Activated CD4-positive, alpha-beta memory T cell treated with anti-CD3 and anti-CD28 coated beads, Interleukin-2, amount 10 ng/mL, durations not matched to agents 7 days and 5 days (primary cell): ENCODE measurements at places on chromosomes 4 and X. TPM values are rescaled to one million over a fixed set of nuclear protein-coding genes. Genes with fewer than 3 reads are reported as not detected.

GRCh38 chrX:13081395-13082205 lies 37.2 kb upstream of the FAM9C start:
- DNase-seq, result no peak
- H3K4me1 ChIP-seq, result peaks cover 84% of the 10 kb centered on the region
- H3K27me3 ChIP-seq, result no peaks in the 10 kb centered on the region

DNA sequence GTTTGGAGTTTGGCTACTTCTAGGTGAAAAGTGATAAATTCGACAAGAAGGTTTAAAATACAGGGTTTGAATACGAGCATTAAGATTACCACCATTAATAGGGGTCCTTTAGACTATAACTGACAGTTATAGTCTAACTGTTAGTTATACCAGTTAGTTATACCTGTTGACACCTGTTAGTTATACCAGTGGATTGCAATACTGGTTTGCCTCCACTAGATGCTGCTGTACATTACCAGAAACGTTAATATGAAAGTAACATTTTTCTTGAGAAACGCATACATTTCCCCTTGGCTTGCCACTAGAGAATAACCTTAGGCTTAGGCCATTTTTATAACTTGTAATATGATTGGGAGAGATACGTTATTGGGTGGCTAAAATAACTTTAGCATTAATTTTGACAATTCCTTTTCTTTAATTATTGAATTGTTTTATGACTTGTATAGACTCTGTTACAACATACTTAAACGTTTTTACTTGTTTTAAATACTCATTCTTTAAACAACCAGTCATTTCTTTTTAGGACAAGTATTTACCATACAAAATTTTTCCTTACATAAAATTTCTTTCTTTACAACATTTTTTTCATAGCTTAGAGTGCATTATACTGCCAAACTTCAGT lies 911.2 kb downstream of the FSTL5 start:
- no peaks in the 10 kb centered on the region for H3K27me3 ChIP-seq
- H3K36me3 ChIP-seq, result no peaks in the 10 kb centered on the region
- H3K4me1 ChIP-seq, result no peaks in the 10 kb centered on the region
- H3K4me3 ChIP-seq, result no peak overlapping the region
- H3K27ac ChIP-seq, result no peak overlapping the region
- no peak for DNase-seq

DNA sequence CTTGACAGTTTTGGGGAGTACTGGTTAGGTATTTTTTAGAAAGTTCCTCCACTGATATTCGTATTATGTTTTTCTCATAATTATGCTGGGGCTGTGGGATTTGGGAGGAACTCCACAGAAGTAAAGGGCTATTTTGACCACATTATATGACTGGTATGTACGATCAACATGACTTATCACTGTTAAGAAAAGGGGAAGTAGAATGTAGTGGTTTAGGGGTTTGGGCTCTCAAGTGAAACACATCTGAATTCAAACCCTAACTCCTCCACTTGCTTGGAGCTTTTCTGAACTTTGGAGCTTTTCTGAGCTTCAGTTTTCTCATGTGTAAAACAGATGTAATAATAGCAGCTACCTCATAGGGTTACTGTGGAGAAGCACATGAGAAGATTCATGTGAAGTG lies 96.4 kb upstream of the C1GALT1C1 start:
- no peaks in the 10 kb centered on the region for H3K27me3 ChIP-seq
- no peaks in the 10 kb centered on the region for H3K4me1 ChIP-seq
- DNase-seq, result no peak
- no peaks in the 10 kb centered on the region for H3K36me3 ChIP-seq
- no peak overlapping the region for H3K27ac ChIP-seq

GLOD5 gene
- not detected for total RNA-seq

GRCh38 chr4:189502841-189503435 lies 437.7 kb upstream of the FRG1 start:
- no peak overlapping the region for H3K27ac ChIP-seq
- DNase-seq, result no peak
- no peaks in the 10 kb centered on the region for H3K36me3 ChIP-seq
- no peaks in the 10 kb centered on the region for H3K27me3 ChIP-seq
- no peak overlapping the region for H3K4me3 ChIP-seq
- H3K4me1 ChIP-seq, result no peaks in the 10 kb centered on the region

GRCh38 chrX:79167462-79167861 lies 23.0 kb downstream of the GPR174 start:
- H3K4me1 ChIP-seq, result peaks cover 90% of the 10 kb centered on the region
- H3K27me3 ChIP-seq, result no peaks in the 10 kb centered on the region
- H3K36me3 ChIP-seq, result peaks cover 48% of the 10 kb centered on the region
- H3K4me3 ChIP-seq, result peak overlapping the region; percentile 57
- DNase-seq, result no peak
- peak overlapping the region; percentile 77 for H3K27ac ChIP-seq

- H3K4me3 ChIP-seq, result no peak overlapping the region
- H3K36me3 ChIP-seq, result no peaks in the 10 kb centered on the region
- H3K4me1 ChIP-seq, result no peaks in the 10 kb centered on the region
- no peak for DNase-seq
Observed at GRCh38 chr4:137651128-137651527, 118.8 kb upstream of the PCDH18 start.

DNA sequence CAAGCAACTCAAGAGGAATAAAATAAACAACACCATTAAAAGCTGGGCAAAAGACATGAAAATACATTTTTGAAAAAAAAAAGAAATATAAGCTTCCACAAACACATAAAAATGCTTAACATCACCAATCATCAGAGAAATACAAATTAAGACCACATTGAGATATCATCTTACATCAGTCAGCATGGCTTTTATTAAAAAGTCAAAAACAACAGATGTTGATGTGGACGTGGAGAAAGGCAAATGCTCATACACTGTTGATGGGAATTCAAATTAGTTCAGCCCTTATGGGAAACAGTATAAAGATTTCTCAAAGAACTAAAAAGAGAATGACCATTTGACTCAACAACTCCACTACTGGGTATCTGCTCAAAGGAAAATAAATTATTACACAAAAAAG lies 59.6 kb downstream of the STK32B start:
- no peak overlapping the region for H3K4me3 ChIP-seq
- H3K36me3 ChIP-seq, result no peaks in the 10 kb centered on the region
- DNase-seq, result no peak
- no peaks in the 10 kb centered on the region for H3K27me3 ChIP-seq
- no peak overlapping the region for H3K27ac ChIP-seq
- no peaks in the 10 kb centered on the region for H3K4me1 ChIP-seq

- H3K27me3 ChIP-seq, result no peaks in the 10 kb centered on the region
- H3K27ac ChIP-seq, result no peak overlapping the region
- DNase-seq, result no peak
- H3K4me3 ChIP-seq, result no peak overlapping the region
Observed at GRCh38 chr4:112348488-112349158, 51.5 kb downstream of the ALPK1 start.

NKX3-2 gene
- not detected for total RNA-seq

DNA sequence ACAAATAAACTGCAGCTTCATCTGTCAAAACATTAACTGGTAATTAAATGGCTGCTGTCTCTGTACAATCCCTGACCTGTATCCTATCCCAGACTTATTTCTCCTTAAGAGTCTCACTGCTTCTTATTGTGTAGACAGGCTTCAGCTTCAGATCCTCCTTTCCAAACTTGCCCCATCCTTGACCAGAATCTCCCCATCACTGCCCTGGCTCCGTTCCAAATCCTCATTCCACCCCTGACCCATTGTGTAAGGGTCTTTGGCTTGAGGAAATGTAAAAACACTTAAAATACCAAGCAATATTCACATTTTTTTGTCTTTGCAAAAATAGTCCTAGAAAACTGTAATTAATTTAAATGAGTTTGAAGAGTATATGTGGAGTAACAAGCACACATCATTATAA lies 152.6 kb upstream of the VEGFC start:
- DNase-seq, result no peak
- no peaks in the 10 kb centered on the region for H3K36me3 ChIP-seq
- H3K4me1 ChIP-seq, result no peaks in the 10 kb centered on the region
- H3K27ac ChIP-seq, result no peak overlapping the region
- H3K4me3 ChIP-seq, result no peak overlapping the region

DNA sequence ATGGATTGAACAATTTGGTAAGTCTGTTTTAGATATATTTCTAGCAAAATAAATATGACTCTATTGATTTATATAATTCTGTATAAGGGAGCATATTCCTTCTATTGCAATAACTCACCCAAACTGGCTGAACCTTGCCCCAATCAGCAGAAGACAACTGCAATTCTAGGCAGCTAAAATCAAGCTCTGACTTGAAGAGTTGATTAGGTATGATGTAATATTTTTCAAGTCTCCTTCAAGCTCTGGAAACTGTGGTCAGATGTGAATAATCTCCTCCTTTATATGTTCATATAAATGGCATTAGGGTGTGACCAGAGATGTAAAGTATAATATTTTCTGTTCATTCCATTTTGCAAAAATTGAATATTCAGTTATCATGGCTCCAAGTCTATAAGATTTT lies 8.2 kb downstream of the RASSF6 start:
- H3K27ac ChIP-seq, result no peak overlapping the region
- peaks cover 3% of the 10 kb centered on the region for H3K4me1 ChIP-seq
- peaks cover 4% of the 10 kb centered on the region for H3K27me3 ChIP-seq
- no peak for DNase-seq
- no peaks in the 10 kb centered on the region for H3K36me3 ChIP-seq

HSD17B13 gene
- 0.30 TPM for total RNA-seq

GRCh38 chr4:110621839-110622751 lies 782 bp downstream of the PITX2 start:
- H3K4me3 ChIP-seq, result peak overlapping the region; percentile 58
- H3K27ac ChIP-seq, result no peak overlapping the region
- peaks cover 94% of the 10 kb centered on the region for H3K27me3 ChIP-seq
- peaks cover 22% of the 10 kb centered on the region for H3K36me3 ChIP-seq
- no peak for DNase-seq
- peaks cover 20% of the 10 kb centered on the region for H3K4me1 ChIP-seq

DNA sequence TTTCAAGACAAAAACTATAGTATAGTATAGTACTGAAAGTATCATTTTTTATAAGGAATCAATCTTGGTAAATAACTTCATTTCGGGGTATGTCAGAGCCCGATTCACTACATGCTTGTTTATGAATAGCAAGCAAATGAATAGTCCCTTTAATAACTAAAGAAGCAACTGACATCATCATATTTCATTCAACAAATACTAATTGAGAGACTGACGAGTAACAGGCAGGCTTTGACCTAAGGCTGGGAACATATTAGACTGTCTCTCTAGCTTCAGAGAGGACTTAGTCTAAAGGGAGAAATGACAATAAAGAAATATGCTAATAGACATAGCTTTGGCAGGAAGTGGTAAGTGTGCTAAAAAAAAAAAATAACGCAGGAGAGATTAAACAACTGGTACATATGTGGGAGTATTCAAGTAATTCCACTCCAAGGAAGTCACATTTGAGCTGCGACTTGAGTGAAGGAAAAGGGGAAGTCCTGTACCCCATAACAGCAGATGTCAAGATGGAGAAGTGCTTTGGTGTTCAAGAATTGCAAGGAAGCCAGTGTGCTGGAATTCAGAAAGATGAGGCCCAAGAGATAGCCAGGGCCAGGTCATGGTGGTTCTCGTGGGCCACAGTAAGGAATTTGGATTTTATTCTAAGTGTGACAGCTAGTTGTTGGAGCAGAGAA lies 284.9 kb downstream of the FBXO8 start:
- DNase-seq, result no peak
- H3K4me3 ChIP-seq, result no peak overlapping the region
- H3K27me3 ChIP-seq, result no peaks in the 10 kb centered on the region
- no peaks in the 10 kb centered on the region for H3K4me1 ChIP-seq

DNA sequence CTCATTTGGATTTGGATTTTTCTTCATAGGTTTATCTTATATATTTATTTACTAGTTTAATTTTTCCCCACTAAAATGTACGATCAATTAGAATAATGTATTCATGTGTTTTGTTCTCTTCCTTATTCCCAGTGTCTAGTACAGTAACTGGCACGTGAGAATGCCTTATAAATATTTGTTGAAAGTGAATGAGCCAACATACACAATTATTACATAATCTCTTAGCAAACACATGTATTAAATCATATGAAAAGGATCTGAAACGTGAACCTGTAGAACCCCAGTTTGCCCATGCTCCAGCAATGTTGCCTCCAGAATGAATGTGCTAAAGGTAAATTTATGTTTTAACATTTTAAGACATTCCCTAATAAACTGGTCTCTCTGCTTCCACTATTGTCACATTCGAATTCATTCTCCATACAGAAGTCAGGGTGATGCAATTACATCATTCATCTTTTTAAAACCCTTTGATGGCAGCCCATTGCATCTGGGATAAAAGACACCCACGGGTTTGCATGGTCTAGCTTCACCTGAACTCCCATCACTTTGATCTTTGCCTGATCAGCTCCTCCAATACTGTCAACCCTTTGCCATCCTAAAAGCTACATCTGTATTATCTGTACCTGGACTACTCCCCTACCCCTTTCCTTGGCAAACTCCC lies 30.7 kb upstream of the AREG start:
- no peak overlapping the region for H3K27ac ChIP-seq
- peaks cover 5% of the 10 kb centered on the region for H3K27me3 ChIP-seq
- no peaks in the 10 kb centered on the region for H3K36me3 ChIP-seq
- DNase-seq, result no peak
